ENCODE measurements at places on chromosomes 4 and X.

- no peak for DNase-seq
Measured at GRCh38 chr4:139884438-139884837, 218.8 kb downstream of the MGST2 start.

- no peak for DNase-seq
Measured at GRCh38 chr4:19557161-19557560, 694.5 kb upstream of the SLIT2 start.

DNA sequence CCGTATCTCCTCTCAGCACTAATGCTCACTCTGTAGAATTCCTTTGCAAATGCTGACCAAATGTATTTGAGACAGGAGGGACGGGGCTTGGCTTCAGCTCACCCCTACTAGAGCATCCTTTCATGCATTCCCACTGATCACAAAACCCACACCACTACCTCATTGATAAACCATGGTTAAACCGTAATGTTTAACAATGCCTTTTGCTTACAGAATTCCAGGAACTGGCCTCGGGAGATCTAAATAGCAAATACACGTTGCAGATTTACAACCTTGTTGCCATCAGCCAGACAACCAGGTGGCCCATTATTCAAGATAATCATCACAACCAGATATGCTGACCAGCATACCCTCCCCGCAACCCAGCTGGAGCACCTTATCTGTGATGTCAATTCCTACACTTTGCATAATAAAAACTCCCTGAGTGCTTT lies 391.9 kb downstream of the KCTD8 start:
- DNase-seq, result no peak

DNA sequence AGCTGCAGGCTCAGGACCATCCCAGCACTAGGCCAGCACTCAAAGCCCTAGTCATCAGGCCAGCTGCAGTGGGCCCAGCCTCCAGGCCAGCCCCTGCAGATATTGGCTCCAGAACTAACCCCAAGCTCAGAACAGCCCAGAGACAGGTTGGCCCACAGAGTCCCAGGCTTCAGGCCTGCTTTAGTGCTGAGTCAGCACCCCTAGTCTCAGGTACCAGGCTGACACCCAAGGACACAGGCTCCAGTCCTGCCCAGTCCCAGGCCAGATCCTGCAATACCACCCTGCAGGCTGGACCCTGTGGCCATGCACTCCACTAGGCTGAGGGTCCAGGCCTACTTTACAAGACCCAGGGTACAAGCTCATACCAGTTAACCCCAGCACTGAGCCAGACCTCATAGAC lies 234.4 kb upstream of the GPRIN3 start:
- DNase-seq, result no peak

GRCh38 chr4:149951152-149951900 lies 126.9 kb upstream of the DCLK2 start:
- no peak for DNase-seq

DNA sequence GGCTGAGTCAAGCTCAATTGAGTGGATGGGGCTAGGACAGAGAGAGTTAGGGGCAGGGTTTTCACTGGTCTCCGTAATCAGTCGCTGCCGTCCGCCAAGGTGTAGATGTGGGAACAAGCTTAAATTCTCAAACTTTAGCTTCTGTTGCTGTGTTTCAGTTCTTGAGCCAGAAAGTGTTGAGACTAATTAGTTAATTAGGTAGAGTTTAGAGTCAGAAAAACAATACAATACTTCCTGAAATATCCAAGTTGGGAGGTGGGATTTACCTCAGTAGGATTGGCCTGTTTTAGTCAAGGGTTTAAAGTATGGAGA lies 1.1 kb upstream of the UBE2D3 start:
- DNase-seq, result no peak

Data from AG08395 (cell line).